ENCODE measurements at places on chromosomes 5 and 9.
A peak's percentile ranks its signal among the peaks of the same experiment; 100 is the strongest.

GRCh38 chr9:115461280-115461679 lies 343.3 kb upstream of the TNC start:
- no peak for DNase-seq

DNA sequence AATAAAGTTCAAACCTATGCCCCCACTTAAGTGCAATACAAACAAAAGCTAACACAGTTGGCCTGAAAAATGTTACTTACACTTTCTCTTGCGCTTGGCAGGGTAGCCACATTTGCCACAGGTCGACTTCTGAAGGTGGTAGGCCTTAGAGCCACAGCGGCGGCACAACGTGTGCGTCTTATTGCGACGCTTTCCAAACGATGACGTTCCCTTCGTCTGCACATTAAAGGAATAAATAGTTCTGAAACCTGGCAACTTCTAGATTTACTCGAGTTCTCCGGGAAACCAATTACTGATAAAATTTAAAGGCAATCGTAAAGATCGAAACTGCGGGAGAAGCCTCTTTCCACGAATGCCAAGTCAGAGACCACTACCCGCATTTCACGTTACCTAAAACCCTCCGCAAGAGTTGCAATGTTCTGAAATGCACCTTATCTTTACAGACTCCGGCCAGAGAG lies 602 bp downstream of the RPL37 start:
- peak; percentile 33 for DNase-seq

DNA sequence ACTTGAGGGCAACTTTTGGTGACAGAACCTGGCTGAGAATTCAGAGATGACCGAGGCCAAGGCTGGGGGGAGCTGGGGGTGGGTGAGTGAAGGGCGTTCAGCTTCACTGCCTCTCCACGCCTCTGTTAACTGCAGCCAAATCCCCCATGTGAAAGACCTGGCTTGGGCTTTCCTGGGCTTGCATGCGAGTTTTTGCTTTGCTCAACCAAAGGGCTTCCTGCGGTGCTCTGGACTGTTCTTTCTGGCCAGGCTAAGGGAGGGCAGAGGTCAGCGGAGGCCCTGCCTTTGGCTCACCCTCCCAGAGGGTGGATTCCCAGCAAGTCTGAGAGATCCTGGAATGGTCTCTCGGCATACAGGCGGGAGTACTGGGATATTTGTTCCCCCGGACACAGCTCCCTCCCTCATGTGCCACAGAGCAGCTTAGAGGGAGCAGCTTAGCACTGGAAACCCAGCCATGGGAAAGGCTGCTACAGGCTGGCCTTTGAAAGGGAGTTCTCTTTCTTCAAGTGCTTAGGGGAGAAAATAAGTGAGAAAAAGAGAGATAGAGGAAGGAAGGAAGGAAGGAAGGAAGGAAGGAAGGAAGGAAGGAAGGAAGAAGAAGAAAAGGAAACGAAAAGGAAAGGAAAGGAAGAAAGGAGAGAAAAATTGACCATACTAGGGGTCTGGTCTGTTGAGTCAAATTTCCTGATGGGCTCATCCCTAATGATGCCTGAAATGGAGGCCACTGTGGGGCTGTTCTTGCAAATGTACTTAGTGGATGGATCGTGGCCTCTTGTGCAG lies 158.8 kb downstream of the FGF18 start:
- no peak for DNase-seq

DNA sequence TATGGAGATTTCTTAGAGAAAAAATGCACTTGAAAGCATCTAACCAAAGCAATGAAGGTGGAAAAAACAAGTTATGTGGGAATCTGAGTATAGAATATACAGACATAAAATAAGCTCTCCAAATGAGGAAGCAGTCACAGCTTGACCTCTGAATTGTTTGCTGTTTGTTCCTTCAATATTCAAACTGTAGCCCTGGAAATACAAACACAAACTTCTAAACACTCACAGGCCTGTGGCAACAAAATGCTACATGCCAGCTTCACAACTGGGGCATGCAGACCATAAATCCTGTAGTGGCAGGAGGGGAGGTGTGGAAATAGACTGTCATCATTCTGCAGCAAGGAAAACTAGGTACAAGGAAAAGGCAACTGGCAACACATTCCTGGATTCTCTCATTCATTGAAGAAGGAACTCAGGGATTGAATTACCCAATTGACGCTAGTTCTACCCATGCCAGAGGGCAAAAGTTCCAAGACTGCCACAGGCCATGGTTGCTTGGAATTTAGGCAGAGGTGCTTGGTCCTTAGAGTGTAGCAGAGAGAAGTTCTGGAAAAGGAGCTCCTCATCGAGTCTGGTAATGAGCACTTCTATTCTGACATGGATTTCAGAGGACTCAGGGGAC lies 349.6 kb downstream of the PDE4D start:
- no peak for DNase-seq

DNA sequence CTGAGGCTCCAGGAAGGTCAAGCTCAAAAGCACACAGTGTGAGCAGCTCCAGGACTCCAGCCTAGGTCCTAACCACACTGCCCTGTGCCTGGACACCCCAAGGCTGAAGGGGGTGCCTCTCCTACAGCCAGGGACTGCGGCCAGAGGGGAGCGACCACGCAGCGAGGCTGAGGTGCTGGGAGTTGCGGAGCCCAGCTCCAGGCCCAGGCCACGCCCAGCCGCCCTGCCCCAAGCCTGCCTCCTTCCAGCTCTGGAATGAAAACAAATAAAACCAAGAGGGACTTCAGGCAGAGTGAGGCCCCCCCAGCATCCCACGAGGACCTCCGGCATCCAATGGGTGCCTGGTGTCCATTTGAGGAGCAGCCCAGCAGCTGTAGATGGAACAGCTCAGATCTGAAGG lies 15.2 kb downstream of the VAV2 start:
- DNase-seq: no peak

DNA sequence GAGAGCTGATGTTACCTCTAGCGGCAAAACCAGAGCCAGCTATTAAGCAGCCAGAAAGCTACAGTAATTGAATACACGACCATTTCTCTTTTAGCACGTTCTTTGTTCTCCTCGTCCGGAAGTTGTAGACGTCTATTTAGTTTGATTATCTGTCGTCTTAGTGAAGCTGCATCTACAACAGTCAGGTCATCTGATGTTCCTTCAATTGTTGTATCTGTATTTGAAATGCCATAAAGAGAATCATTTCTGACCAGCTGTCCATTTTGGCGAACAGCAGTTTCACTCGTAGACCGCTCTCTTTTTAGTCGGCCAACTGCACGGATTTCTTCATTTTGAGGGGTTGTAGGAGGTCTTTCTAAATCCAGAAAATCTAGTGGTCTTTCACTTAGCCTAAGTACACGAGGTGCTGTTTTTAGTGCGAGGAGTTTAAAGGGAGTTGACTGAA lies 12.6 kb downstream of the PDE6A start:
- no peak for DNase-seq

DNA sequence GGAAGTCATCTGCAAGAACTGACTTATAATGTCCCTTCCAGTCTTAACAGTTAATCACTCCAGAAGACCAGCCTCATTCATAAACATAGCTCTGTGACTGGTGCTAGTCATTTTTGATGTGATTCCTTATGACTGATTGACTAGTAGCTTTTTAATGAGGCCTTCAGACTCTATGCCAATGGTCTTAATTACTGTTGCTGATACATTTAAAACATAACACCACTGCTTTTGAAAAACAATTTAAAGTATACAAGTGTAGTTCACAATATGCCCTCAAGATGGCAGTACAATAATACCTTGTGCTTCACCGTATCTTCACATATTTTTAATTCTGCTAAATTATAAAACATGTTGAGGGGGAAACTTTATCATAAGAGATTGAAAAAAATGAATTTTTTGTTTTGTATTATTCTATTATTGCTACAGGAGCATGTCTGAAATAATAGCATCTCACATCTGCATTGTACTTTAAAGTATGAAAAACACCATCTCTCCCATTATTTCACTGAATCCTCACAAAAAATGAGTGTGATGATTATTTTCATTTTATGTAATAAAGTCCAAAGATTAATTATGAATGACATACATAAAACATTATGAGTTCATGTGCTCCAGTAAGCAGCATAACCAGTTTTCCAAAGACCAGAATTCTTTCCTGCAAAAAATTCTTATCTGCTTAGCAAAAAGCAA lies 55.2 kb upstream of the SHISAL2B start:
- peak; percentile 39 for DNase-seq

DNA sequence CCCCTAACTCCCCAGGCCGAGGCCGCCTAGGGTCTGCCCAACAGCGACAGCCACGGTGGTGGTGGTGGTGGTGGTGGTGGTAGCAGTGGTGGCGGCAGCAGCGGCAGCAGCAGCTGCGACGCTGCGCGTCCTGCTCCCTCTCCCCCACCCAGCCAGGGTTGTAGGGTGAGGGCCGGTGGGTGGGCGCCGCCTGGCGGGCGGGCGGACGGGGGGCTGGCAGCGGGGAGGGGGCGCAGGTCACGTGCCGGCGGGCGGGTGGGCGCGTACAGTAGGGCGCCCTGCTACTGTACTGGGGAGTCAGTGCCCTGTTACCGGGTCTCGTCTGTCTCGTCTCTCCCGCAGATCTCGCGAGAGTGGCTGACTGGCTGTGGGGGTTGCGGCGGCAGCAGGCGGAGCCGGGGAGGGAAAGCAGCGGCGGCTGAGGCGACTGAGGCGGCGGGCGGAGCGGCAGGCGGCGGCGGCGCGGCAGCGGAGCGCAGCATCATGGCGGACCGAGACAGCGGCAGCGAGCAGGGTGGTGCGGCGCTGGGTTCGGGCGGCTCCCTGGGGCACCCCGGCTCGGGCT lies at the start of gene PURA:
Gene PURA (plus strand): TSS at position 411 of the 565 bp plus-strand sequence. CDS start 73 bp downstream, at position 484.
- DNase-seq: peak; percentile 92

DNA sequence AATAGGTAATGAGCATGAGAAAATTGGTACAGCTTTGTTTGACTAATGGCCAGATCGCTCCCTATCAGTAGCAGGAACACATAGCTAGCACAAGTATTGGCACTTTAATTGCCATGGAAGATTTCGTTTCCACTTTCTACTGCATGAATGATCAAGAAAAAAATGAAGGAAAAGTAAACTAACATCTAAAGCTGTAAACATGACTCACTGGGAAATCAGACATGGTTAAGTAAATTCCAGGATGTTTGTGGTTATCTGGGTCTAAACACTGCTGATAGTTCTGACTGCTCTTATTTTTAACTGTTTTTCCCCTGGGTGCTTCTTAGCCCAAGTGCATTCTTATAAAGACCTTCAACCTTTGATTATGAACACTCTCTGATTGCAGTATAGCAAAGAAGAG lies 388.9 kb downstream of the NR2F1-AS1 start:
- DNase-seq: peak; percentile 95

GRCh38 chr9:121840838-121841760 lies 189.7 kb downstream of the DAB2IP start:
- DNase-seq: no peak
